ENCODE measurements at places on chromosomes 7 and 10.

GRCh38 chr7:102096012-102096332 lies 190.7 kb upstream of the SH2B2 start:
- no peak for DNase-seq

DNA sequence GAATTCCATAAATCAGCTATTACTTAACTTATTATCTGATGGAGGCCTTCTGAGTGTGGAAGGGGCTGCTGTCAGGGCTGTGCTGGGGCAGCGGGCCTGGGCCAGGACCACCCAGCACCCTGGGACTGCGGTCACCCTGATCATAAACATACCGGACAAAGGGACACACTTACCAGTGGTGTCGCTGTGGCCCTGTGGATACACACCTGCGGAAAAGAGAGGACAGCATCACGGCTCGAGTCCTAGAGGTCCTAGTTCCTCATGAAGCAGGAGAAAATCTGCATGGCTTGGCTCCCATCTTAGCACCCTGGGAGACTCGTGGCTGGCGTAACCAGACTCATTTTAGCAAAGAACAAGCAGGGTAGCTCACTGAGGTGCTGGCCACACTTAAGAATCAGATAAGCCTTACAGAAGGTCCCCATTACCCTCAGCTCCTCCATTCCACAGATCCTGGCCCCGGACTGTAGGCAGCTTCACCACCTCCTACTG lies 17.7 kb downstream of the IL15RA start:
- DNase-seq = no peak

- DNase-seq = no peak
Observed at GRCh38 chr7:34672430-34672829, 14.4 kb downstream of the NPSR1 start.

DNA sequence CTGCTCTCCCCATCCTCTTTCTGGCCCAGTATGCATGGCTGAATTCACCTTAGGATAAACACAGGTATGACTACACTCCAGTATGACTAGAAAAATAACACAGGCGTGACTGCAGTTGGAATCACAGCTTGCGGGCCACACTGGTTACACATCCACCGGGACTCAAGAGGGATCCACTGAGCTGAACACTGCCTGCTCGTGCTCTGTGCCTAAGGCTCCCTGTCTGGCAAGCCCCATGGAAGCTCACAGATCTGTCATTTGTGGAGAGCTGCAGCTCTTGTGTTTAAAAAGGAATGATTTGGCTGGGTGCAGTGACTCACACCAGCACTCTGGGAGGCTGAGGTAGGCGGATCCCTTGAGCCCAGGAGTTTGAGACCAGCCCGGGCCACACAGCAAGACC lies 26.8 kb downstream of the VOPP1 start:
- no peak for DNase-seq

DNA sequence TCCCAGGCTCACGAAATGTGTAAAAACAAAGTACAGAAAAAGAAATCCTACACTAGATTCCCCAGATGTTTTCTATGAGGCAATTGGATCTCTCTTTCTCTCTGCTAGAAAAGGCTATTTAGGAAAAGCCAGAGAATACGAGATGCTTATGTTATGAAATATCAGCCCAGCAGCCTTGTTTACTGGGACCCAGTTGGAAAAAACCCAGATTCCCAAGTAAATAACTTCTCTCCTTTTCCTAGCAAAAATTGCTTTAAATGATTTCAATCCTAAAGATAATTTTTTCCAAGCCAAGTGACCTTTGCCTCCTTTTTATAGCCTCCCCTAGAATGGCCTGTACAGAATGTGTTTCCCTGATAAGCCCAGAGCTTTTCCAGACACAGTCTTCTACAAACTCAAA lies 199.3 kb downstream of the PLXNA4 start:
- no peak for DNase-seq

GRCh38 chr10:31939797-31940708 lies 11.4 kb upstream of the ARHGAP12 start:
- DNase-seq = no peak
